RPMI8226 (cell line): ENCODE measurements at places on chromosomes 1 and 21.
A peak's percentile ranks its signal among the peaks of the same experiment; 100 is the strongest.

DNA sequence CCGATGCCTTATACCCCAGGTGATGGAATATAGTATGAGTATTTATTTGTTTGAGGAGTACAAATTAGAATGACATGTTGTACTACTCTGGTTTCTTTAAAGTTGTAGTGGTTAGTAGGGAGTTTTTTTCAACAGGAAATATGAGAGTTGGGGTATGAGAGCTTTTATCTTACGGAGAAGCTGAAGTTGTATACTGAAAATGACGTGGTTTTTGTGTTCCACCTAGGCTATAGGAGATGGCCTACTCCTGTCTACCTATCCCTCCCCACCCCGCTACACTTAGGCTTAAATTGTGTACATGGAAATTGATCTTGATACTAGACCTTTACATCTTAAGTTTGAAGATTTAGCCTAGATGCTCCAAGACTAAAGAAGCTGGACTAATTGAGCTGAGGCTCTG, 6.8 kb upstream of the HAX1 start:
- no peak for DNase-seq

DNA sequence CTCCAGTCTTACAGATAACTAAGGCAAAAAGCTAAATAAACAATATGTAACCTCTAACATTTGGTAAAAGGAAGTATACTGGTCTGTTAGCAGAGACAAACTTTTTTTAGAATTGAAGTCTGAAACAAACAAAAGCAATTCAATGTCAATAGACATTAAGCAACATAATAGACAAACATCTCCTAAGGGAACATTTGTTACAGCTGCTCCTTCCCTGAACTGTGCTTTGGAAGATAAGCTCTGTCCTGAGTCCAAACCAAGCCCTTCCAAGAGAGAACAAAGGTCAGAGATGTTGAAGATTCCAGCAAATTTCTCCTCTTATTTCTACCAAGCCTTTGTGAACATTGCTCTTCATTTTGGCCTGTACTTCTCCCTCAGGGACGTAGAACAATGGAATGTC, 25.3 kb downstream of the FMO2 start:
- no peak for DNase-seq

- DNase-seq = no peak
Measured at GRCh38 chr1:9297831-9298230, 5.1 kb downstream of the SPSB1 start.

GRCh38 chr1:65495137-65495536, 74.7 kb downstream of the LEPR start:
- DNase-seq = no peak

DNA sequence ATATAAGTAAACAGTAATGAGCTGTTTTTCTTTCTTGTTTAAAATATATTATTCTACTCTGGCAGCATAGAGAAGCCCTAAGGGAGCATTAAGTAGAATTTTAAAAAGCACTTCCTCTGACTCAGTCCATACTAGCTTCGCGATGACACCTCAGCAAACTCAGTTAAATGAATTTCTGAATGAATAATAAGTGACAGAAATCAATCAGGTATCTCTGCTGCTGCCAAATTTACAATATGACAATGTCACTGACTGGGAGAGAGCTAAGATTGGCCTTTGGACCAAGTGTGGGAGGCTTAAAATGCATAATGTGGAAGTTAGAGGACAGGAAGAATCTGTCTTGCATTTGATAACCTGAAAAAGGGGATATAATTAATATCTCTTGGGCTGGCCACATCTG, 296.1 kb downstream of the HHIPL2 start:
- no peak for DNase-seq

- DNase-seq = no peak
Measured at GRCh38 chr1:200556002-200556401, 64.5 kb downstream of the KIF14 start.

DNA sequence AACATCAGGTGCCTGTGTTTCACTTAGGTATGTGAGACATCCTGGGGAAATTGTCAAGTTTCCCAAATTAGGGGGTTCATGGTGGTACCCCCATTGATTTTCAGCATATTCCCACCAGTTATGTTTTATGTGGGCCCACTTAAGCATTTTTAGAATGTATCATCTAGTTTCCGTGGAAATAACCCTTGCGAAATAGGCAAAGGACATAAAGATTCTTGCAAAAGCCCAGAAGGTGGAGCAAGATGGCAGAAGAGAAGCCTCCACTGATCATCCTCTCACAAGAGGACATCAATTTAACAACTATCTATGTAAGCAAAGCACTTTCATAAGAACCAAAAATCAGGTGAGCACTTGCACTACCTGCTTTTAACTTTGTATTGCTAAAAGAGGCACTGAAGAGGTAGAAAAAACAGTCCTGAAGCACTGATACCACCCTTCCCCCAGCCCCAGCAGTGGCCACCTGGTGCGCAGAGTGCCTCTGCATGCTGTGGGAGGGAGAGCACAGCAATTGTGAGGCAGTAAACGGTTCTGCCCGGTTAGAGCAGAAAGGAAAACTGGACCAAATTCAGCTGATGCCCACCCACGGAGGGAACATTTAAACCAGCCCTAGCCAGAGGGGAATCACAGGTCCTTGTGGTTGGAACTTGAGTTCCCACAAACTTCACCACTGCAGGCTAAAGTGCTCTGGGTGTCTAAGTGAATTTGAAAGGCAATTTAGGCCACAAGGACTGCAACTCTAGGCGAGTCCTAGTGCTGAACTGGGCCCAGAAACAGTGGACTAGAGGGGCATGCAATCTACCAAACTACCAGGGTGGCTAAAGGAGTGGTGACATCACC, 23.2 kb downstream of the MCOLN2 start:
- no peak for DNase-seq

DNA sequence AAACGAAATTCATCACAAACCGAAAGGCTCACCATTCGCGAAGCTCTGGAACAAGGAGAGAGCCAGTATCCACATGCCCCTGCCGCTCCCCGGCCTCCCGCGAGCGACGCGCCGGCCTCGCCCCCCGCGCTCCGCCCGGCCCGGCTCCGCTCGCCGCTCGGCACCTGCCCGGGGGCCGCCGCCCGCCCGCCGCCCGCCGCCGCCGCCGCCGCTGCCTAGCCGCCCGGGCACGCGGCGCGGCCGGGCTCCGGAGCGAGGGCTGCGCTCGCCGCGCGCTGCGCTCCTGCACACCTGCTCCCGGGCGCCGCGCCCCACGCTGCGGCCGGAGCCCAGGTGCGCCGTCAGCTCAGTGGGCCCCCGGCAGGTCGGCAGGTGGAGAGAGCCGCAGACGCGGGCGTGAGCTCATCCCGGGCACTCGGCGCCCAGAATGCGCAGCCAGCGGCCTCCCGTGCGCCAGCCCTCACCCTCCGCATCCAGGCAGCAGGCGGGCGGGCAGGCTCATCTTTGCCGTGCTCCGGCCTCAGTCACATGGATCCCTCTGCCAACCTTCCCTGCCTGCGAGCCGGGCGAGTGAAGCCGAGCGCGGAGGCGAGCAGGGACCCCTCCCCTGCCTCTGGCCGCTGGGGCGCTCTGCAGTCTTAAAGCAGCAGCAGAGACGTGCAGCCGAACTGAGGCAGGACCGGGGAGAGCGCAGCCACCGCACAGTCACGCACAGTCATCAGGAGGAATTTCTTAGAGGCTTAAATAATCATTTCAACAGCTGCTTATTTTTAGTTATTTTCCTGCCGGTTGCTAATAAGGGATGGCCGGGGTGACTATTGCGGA, at the start of gene DSCAM:
DSCAM (minus strand) TSS at position 572 of the 825 bp plus-strand sequence; CDS start at position 75, 497 bp downstream.
- peak; percentile 61 for DNase-seq

GRCh38 chr21:31683029-31683428, 23.5 kb downstream of the SOD1 start:
- no peak for DNase-seq

DNA sequence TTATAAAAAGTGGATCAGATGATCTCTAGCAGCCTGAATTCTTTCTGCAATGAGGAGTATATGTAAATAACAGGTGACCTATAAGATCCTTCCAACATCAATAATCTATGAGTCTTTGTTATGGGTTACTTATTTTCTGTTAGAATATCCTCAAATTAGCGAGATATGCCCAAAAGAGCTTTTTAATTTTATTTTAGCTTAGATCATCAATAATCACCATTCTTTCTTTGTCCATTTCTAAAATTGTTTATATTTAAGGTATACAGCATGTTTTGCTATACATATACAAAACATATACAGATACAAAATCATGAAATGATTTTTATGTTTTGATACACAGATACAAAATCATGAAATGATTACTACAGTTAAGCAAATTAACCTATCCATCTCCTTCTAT, 11.8 kb downstream of the RABGAP1L start:
- DNase-seq = no peak

DNA sequence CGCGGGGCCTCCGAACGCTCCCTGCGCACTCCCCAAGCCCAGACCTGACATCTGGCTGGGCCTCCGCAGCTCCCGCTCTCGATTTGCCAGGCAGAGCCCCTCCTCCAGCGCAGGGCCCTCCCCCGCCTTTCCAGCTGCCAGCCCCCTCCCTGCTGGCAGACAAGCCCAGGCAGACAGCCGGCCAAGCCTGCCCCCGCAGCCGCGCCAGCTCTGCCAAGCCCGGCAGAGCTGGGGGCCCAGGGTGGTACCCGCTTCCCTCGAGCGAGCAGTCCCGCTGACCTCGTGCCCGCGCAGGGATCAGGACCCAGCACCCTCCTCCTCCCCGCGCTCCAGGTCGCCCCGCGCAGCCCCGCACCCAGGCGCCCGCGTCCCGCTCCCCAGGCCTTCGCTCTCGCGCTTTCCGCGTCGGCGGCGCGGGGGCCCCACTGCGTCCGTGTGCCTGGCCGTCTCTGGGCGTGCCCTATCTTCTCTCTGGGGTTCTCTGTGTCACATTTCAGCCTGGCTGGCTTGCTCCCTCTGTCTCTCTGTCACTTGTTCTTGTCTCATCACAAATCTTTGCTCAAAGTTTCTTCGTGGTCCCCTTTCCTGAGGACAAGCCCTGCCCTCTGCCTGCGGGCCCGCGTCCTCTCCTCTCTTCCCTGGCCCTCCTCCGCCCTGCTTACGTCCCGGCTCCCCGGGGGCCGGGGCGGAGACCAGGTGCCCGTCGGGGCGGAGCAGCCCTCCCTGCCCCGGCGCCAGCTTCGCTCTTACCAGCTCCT, 580 bp downstream of the INKA2 start:
- peak; percentile 64 for DNase-seq

DNA sequence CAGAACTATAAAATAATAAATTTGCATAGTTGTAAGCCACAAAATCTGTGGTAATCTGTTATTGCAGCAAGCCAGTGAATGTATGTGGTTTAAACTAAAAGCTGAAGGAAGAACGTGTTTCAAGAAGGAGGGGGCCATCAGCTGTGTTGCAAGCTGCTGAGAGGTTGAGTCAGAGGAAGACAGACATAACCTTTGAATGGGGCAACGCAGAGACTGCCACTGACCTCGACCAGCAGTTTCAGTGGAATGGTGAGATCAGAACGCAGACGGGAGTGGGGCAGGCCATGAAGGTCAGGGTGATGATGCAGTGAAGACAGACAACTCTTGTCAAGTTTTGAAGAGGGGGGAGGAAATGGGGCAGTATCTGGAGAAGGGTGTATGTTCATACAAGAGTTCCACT, 23.2 kb upstream of the QSOX1 start:
- no peak for DNase-seq

DNA sequence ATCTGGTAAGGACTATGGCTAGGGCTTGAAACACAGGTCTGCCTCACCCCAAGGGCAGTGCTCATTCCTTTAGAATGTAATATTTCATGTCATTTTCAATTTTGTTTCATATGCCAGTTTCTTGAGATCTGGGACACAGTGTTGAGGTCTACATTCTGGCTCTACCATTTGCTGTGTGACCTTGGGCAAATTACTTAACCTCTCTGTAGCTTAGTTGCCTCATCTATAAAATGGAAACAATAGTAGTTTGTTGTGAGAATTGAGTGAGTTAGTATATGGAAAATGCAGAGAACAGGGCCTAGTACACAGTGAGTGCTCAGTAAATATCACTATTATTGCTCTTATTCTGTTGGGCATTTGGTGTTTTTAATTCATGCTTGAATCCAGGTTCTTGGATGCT, 84.4 kb downstream of the WDR3 start:
- DNase-seq = no peak

- DNase-seq = no peak
Measured at GRCh38 chr1:62327360-62328055, 8.3 kb upstream of the KANK4 start.

GRCh38 chr1:107668762-107669161, 296.2 kb downstream of the VAV3 start:
- no peak for DNase-seq

- no peak for DNase-seq
Measured at GRCh38 chr1:198545156-198545555, 4.7 kb upstream of the ATP6V1G3 start.

- no peak for DNase-seq
Measured at GRCh38 chr1:168086438-168086837, 50.3 kb downstream of the GPR161 start.

GRCh38 chr1:234281826-234282489, 91.3 kb upstream of the COA6 start:
- no peak for DNase-seq

DNA sequence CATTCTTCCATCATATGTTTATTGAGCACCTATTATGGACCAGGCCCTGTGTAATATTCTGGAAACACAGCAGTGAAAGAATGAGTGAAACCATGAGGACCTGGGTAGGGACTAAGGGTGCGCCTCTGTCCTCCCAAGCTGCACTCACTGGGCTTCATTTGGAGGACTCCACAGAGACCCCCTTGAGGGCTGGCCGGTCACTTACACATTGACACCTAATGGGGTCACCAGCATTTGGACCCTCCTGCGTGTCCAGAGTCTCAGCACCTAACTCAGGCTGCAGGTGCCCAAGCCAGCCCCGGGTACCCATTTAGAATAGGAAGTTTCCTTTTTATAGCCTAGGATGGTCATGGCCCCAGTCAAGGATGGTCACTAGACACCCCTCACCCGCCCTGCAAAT, 2.8 kb upstream of the FNDC5 start:
- DNase-seq = no peak

DNA sequence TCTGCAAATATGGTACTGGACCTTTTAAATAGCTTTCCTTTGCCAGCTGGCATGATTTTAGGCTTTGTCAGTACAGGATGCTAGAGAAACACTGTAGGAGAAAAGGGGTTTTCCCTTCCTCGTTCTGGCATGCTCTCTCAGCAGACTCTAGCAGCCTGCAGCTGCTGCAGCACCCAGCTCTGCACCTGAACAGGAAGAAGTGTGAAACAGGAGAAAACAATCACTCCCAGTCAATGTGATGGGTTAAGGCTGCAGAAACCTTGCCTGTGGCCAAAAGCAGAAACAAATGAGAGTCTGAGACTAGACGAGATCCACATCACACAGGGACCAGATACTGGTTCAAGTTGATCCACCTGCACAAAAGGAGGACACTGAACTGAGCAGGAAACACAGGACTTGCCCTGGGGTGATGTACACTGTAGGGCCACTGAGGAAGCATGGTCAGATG, 21.2 kb downstream of the OVGP1 start:
- peak; percentile 89 for DNase-seq
